NCI-H526 treated with DMSO at 0.1 percent for 48 hours (cell line): ENCODE measurements at places on chromosomes 7 and 10.

GRCh38 chr10:22148961-22149360 lies 68.9 kb downstream of the EBLN1 start:
- no peak for DNase-seq

GRCh38 chr10:29496341-29497162 lies 138.2 kb downstream of the SVIL start:
- DNase-seq, result peak; percentile 29

GRCh38 chr10:108696792-108697477 lies 1226.4 kb downstream of the XPNPEP1 start:
- no peak for DNase-seq

DNA sequence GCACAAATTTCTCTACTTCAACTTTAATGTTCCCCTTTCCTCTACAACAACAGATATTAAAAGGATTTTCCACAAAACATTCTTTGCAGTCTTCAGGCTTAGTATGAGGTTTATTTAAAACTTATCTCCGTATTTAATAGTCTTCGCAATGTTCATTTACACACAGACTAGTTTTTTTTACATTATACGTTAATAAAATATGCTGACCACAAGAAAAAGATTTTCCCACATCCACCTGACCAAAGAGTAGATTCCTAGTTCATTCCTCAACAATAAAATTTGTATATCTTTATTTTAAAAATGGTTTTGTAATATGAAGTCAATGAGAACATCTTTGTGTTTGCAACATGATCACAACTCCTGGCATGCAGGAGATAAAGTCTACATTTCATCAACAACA lies 42.4 kb downstream of the POT1 start:
- no peak for DNase-seq

DNA sequence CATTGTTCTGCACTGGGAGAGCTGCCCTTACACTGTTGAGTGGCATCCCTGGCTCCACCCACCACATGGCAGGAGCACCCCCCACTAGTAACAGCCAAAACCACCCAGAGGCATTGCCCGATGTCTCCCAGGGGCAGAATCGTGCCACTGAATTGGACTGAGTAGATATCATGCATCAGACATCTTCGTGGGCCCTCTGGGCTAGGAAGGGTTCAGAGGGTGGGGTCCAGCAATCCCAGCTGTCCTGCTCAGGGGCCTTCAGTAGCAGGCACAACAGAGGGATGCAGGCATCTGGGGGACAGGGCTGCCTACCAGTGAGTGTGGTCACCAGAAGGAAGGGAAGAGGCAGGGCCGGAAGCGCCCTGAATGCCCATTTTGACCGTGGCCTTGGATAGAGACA lies 119.7 kb upstream of the PPP2R2D start:
- DNase-seq, result no peak

- DNase-seq, result no peak
Observed at GRCh38 chr10:30556189-30556588, 73.4 kb downstream of the LYZL2 start.

DNA sequence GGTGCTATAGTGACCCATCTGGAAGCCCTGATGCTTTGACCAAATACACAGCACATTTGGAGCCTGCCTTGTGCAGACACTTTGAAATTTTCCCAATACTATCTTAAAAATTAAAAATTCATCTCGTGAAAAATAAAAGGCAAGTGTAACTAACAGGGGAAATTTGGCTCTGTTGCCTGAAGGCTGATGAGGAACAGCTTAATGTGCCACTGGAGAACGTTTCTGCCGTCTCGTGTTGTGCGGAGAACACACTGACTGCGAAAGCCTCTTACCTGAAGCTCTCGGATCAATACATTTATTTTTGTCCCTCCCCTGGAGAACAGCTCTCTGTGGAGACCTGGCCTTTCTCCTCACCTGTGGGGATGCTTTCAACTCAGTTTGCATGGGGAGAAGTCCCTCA lies 77.2 kb upstream of the CHST15 start:
- DNase-seq, result no peak

DNA sequence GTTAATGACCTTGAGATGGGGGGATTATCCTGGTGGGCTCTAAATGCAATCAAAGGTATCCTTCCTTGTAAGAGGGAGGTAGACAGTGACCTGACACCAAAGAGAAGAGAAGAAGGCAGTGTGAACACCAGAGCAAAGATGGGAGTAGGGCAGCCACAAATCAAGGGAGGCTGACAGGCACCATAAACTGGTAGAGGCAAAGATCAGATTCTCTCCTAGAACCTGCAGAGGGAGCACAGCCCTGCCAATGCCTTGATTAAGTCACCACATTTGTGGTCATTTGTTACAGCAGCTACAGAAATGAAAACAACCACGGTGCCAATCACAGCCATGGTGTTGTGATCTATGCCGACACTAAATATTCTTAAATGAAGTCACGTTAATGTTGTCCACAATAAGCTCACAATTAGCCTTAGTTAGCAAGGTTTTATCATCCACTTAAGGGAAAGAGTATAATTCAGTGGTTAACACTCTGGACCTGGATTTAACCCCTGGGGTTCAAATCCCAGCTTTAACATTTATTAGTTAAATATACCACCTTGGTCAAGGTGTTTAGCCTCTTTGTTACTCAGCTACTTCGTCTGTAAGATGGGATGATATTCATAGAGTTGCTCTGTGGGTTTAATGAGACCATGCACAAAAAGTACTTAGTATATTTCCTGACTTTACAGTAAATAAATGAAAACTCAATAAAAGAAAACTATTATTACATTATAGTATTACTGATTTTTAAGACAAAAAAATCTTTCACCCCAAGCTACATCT lies 70.8 kb downstream of the SGMS1 start:
- DNase-seq, result no peak

- DNase-seq, result no peak
Observed at GRCh38 chr7:108972004-108972403, 402.3 kb downstream of the DNAJB9 start.

DNA sequence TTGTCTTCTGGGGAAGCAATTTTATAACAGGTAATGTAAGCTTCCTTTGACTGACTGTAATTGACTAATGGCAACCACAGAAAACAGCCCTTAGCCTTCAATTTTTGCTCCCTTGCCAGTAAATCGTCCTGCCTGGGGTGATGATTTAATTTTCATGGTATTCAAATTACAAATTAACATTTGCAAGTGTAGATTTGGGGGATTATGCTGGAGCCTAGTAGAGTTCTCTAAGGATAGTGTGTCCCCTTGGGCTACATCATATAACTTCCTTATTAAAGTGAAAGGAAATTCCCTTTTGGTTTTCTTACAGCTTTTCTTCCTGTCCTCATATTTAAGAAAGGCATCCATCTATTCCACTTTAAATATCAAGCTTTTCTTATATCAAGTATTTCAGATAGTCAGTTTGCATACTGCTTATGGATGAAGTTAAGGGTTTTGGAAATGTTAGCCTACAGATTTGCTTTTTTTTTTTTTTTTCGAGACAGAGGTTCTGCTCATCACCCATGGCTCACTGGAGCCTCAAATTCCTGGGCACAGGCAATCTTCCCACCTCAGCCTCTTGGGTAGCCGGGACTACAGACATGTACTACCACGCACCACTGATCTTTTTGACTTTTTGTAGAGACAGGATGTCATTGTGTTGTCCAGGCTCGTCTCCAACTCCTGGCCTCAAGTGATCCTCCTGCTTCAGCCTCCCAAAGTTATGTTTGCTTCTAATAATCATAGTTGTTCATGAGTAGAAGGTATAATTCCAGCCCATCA lies 35.9 kb upstream of the HDAC9 start:
- no peak for DNase-seq

DNA sequence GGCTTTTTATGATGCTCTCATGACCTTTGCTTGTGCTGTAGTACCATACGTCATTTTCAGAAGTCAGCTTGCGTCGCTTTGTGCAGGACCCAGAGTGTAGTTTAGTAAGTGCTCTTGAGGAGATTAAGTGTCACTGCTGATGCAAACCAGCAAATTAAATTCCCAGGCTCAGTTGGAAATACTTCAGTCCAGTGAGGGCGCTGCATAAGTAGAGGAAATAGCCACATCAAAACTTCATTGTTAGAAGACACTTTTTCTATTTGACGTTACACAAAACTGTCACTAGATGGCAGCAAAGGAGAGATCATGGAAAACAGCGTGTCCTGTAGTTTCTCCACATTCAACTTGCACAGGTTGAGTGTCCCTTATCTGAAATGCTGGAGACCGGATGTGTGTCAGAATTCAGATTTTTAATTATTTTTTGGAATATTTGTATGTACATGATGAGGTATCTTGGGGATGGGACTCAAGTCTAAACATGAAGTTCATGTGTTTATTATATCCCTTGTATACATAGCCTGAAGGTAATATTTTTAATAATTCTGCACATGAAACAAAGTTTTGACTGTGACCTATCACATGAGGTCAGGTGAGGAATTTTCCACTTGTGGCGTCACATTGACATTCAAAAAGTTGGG lies 7.9 kb downstream of the ZNF22 start:
- DNase-seq, result peak; percentile 78

DNA sequence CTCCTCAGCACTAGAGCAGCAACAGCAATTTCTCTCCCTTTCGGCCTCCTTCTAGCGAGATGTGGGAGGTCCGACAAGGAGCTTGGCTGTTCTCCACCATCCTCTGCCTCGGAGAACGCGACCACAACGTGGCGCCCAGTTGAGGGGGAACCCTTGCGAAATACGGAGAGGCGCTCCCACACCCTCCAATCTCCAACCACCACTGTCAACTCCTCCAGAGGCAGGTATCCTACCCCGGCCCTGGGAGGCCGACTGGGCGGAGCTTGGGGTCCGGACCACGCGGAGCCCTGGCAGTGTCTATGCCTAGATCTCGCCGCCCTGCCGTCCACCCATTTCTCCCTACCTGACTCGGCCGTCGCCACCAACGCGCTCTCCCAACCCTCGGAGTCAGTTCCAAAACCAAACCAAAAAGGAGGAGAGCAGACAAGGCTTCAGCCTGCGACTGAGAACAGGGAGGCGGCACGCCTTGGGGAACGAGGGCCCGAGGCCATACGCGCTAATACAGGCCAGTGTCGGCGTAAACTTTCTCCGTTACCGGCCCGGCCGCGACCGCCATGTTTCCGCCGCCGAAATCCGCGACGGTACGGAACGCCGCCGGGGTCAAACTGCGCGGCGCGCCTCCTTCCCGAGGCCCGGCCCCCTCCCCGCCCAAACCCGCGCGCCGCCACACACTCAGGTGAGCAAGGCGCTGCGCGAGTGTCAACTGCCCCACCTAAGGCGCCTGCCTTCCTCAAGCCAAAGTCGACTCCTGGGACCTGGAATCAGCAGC lies at the start of gene TMEM168:
TSS of gene TMEM168 (minus strand) at position 577 of the 769 bp plus-strand sequence. CDS start 5,568 bp downstream, outside the sequence.
- peak; percentile 85 for DNase-seq

GRCh38 chr10:7007600-7008190 lies 403.1 kb downstream of the SFMBT2 start:
- no peak for DNase-seq

DNA sequence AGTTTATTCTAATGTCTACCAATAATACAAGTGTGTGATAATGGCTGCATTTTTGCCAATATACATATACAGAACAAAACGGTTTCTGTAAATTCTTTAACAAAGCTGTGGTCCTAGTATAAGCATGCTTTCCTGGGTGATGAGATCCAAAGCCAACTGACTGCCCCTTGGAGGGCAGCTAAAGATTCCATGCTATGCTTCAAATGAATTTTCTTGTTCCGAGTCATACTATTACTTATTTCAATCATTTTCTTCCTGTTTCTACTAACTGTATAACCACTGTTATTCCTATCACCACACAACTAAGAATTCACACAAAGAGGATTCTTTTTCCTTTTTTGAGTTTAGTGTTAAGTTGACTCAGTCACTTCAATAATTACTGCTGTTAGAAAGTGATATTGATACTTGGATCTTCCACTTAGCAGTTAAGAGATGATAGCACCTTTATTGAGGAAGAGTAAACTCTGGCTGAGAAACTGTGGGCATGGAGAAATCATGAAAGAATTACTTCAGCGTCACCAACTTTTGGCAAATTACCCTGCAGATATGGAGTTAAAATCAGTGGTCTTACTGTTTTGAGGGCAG lies 197.5 kb downstream of the ARL4A start:
- no peak for DNase-seq

DNA sequence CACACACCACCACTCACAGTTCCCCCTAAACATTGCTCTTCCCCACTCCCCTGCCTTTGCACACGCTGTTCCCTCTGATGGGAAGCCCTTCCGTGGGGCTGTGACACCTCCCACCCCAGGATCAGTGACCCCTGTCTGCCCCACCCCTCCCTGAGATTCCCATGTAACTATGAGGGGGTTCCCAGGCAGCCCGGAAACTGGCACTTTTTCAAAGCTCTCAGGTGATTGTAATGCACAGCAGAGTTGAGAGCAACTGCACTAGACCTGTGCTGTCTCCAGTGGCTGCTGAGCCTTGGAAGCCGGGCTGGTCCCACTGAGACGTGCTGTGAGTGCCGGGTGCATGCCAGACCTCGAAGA lies 29.8 kb downstream of the GPRIN2 start:
- DNase-seq, result no peak

DNA sequence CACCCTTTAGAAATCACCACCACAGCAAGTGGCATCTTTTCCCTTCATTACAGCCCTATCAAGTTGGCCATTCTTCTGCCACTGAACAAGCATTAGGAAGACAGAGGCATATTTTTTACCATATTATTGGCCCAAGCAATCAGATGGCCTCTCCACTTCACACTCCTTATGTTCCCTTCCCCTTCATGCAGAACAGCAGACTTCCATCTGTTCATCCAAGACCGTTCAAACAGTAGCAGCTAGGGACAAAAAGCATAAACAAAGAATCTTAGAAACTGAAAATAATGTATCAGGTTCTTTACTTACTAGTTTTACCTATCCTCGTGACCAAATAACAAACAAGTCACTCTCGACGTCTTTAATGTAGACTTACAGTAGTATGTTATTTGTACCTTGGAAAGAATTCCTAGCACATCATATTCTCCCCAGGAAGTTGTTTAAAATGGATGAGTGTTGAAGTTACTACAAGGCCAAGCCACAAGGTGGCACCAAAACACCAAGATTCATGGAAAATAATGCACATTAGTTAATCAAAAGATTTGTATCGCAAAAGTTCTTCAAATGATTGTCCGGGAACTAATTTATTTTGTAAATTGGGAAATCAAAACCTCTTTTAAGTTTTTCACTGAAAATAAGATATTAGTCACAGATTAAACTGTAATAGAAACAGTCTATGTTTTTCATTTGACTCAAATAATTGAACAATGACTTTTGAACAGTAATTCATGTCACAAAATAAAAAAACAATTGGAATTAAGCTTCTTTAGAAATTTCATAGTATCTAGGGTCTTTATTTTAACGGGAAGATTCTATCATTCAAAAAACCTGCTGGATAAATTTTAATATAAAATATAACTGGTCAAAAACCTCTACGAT lies 112.1 kb downstream of the VPS41 start:
- peak; percentile 22 for DNase-seq

- DNase-seq, result peak; percentile 25
Observed at GRCh38 chr7:131186816-131187215, 140.9 kb upstream of the MKLN1 start.

GRCh38 chr7:110775046-110775445 lies 315.9 kb upstream of the LRRN3 start:
- DNase-seq, result no peak

GRCh38 chr10:44879531-44879899 lies 31.6 kb upstream of the TMEM72 start:
- DNase-seq, result no peak

DNA sequence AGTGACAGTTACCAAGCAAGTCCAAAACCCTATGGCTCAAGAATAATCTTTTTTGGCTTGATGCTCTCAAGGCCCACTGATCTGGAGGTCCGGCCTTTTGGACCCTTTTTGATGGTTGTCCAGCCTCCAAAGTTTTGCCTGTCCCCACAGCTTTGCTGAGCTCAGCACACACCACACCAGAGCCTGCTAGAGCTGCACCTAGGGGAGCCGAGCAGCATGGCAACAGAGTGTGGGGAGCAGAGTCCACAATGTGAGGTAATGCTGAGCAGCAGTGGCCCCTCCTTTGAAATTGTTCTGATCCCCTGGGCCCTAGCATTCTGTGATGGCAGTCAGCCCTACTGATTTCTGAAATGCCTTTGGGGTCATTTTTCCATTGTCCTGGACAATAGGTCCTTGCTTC lies 9.3 kb downstream of the GIMAP7 start:
- DNase-seq, result no peak
